Stimulated activated naive CD4-positive, alpha-beta T cell treated with Interleukin-2 at 50 U/mL for 16 hours (primary cell): ENCODE measurements at places on chromosomes 2 and 18.

DNA sequence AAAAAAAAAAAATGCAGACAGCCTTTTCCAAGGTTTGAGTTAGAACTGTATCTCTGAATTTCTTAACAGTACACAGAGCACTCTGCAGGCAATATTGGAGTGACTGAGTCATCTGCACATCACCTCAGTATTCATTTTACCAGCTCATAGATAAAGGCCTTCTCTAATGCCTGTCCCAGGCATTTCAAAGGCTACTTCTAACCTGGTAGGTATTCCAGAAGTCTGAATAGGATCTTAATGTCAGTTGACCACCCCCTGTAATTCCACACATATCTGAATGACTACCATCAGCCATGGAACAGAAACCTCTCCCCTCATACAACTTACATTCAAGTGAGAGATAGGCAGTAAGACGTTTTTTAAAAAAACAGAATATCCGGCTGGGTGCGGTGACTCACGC, 9.0 kb downstream of the METTL21A start:
- no peak for DNase-seq

DNA sequence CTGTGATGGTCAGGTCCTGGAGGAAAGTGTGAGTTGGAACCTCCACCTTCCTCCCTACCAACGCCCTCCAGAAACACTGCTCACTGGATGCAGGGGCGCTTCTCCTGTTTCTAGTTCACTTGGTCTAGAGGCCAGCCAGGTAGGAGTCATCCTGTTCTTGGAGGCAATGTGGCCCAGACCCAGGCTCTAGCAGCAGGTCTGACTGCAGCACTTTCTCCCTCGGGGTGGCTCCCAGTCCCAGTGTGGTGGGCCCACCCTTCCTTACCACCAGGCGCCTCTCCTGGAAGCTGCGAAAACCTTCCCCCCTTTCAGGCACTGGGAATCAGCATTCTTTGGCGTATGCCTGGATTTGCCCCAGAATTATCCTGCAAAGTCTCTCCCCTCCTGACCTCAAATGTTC, 292.8 kb downstream of the SOX11 start:
- DNase-seq, result no peak

DNA sequence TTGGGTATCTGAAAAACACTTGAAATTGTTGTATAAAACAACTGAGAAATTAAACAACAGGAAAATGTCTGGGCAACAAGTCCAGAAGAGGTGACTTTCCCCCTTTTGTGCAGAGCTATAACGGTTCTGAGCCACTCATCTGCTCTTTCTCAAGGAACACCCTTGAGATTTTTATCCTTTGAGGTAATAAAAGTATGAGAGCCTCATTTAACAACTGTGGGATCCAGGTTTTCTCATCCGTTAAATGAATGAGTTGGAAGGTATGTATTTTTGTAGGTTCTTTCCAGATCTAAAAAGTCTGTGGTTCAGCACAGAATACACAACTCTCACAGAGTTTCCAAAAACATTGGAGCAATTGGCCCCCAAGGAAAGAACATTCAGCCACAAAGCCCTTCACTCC, 93.0 kb downstream of the ANKRD44 start:
- DNase-seq, result no peak

DNA sequence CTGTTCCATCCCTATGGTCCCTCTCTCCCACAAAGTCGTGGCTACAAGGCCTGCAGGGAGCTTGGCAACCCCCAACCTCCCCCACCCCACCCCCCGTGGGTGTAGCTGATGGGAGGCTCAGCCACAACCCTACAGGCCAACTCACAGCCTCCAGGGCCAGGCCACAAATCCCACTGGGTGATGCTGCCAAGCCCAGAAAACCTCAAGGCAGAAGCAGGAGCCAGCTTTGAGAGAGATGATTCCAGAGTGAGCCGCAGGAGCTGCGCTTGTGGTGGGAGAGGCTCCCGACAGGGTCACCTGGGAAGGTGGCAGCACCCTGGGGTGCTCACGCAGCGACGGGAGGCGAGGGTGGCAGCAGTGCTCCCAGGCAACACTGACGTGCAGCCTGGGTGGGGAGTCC, 44.8 kb downstream of the ADCY3 start:
- no peak for DNase-seq

GRCh38 chr2:207163053-207163755, 2.5 kb downstream of the KLF7 start:
- no peak for DNase-seq

DNA sequence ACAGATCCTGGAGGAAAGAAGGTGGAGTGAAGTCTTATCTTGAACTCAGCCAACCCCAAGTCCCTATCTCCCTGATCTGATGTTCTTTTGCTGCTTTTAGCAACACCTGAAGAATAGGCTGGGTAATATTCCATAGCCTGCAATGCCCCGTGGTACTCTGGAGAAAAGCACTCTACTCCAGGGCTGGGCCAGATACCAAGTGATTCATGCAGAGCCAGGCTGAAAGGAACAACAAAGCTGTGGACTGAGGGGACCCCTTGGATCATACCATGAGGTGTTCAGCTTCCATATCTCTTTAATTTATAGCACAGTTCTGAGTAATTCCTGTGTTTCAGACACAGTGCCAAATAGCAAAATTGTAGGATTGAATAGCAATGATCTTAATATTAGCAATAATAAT, 130.6 kb downstream of the NXPH2 start:
- DNase-seq, result no peak

GRCh38 chr2:205002390-205002789, 457.1 kb downstream of the PARD3B start:
- DNase-seq, result peak; percentile 1

- no peak for DNase-seq
Observed at GRCh38 chr2:105924271-105924670, 179.6 kb downstream of the NCK2 start.

DNA sequence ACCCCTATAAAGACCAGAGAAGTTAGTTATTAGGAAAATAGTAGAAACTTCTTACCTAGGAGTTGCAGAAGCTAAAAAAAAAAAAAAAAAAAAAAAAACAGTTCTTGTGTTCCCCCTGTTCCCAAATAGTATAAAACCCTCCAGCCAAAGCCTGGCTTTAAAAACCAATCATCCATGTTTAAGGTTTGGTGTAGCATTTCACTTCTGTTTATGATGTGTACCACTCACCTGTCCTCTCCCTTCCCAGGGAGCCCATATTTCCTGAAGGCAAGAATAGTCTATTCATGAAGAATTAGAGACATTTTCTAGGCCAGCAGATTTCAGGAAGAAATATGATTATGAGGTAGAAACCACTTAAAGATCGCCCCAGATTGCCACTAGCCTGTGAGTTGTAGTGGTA, 273.6 kb downstream of the SETBP1 start:
- no peak for DNase-seq

GRCh38 chr2:5370158-5370557, 322.0 kb upstream of the SOX11 start:
- no peak for DNase-seq

DNA sequence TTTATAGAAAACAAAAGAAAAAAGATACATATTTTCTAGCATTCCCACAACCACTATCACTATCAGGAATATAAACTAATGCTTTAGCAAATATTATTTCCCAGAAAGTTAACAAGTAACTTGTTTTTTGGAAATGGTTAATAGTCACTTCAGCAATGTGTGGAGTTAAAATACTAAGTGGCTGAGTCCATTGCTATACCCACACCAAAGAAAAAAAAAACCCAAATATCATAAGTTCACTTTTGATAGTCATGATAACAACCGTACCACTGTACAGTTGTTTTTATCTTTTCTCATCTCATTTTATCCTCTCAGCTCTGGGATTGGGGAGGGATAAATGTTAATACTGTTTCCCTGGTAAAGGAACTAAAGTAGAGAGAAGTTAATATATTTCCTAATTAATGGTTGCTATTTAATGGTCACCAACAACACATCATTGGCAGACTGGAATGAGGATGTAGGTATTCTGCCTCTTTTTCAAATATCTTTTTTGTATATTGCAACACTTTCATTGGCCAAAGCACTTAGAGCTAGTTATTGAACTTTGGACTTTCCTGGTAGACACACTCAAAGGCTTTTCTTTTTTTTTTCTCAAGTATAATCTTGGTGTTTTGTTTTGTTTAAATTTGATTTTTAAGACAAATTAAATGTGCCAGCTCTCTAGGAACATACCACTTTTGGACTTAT, 18.4 kb upstream of the KANSL1L start:
- DNase-seq, result no peak

DNA sequence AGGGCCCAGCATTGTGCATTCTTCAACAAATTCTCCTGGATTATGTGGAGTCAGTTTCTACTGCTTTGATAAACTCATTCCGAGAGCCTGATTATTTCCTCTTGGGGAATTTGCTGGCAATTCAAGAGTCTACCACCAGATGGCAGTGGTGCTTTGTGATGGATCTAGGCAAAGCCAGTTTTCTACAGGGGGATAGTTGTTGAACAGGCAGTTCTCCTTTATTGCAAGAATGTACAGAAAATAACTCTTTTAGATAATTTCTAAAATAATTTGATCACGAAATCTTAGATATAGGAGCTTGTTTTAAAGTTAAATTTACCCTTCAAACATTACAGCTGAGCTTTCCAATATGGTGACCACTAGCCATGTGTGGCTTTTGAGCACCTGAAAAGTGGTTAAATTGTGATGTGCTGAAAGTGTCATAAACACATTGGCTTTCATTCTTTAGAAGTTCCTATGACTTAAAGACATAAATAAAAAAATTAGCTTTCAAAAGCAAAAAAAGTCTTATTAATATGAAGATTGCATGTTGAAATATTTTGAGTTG, 66.7 kb upstream of the HAAO start:
- DNase-seq, result peak; percentile 9

GRCh38 chr2:38438883-38439612, 62.0 kb upstream of the ATL2 start:
- DNase-seq, result no peak

- DNase-seq, result no peak
Observed at GRCh38 chr2:38615237-38615636, 12.5 kb upstream of the HNRNPLL start.

DNA sequence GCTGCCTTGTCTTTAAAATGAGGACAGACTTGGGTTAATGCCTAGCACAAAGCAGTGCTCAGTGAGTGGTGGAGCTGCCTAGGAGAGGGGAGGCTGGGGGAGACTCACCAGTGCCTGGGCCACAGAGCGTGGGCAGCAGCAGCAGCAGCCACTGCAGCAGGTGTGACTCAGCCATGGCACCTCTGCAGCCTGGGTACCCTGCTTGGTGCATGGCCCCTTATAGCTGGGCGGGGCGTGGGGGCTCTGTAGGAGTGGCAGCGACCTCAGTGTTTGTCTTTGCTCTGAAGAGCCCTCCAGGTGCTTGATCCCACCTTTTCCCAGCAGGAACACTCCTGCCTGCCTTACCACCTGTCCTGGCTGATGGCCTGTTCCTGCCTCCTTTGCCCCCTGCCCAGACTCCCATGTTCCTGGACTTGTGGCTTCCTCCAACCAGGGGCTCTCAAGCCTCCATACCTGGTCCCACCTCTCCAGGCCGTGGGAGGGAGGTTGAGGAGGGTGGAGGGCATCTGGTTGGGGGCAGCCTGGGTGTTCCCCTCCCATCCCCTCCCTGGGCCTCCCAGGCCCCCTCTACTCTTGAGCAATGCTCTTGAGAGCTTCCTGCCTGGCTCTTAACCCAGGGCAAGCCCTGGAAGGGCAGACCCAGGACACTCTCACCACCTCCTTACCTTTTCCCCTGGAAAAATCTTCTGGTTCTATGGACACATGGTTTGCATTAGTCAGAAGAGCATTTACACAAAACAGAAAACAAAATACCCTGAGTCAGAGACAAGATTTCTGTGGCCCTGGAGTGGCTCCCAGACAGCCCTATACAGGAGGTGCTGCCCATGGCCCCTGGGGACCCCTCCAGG, at the start of gene SFTPB:
TSS of gene SFTPB (minus strand) at position 191 of the 848 bp plus-strand sequence. CDS start at position 175, 16 bp downstream.
- no peak for DNase-seq

- no peak for DNase-seq
Observed at GRCh38 chr2:13681936-13682335, 950.6 kb upstream of the LRATD1 start.

- no peak for DNase-seq
Observed at GRCh38 chr2:215034154-215034553, 104.3 kb downstream of the ABCA12 start.

DNA sequence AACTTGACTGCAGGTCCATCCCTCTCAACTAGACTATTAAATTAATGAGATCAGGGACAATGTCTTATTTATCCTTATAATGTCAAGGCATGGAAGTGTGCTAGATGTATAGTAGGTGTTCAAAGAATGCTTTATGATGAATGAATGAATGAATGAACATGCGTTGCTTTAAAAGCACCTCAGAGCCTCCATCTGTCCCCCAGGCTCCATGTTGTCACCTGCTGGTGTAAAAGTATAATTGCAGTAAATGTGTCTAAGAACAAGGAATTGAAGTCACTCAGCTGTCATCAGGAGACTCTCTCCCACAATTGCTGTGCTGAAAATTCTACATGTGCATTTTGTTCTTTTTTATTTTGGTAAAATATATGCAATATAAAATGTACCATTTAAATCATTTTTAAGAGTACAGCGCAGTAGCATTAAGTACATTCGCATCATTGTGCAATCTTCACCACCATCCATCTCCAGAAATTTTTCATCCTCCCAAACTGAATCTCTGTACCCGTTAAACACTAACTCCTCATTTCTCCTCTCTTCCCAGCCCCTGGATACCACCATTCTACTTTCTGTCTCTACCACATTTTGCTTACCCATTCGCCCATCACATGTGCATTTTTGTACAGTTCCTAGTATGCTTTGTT, 52.6 kb downstream of the GNAL start:
- DNase-seq, result no peak

- no peak for DNase-seq
Observed at GRCh38 chr2:199470361-199470671, 12.6 kb upstream of the SATB2 start.

DNA sequence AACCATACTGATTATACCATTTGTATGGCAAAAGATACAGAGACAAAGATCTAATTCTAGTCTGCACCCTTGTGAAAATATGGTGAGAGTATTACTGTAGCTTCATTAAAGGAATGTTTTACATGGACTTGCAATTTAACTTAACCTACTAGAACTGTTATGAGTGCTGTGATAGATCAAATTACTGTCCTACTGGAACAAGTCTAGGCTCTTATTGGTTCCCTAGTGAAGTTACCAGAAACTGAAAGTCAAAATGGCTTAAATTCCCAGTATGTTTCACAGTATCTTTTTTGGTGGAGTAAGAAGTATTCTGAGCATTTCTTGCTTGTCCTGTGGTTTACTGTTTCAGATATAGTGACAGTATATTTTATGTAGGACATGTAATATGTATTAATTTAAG, 3.8 kb upstream of the TBR1 start:
- DNase-seq, result no peak

GRCh38 chr2:66478731-66479316, 43.9 kb downstream of the MEIS1 start:
- no peak for DNase-seq
